ENCODE measurements at places on chromosomes 12 and 14.
A peak's percentile ranks its signal among the peaks of the same experiment; 100 is the strongest.

GRCh38 chr12:48810903-48811431, 7.3 kb upstream of the CACNB3 start:
- DNase-seq = no peak

DNA sequence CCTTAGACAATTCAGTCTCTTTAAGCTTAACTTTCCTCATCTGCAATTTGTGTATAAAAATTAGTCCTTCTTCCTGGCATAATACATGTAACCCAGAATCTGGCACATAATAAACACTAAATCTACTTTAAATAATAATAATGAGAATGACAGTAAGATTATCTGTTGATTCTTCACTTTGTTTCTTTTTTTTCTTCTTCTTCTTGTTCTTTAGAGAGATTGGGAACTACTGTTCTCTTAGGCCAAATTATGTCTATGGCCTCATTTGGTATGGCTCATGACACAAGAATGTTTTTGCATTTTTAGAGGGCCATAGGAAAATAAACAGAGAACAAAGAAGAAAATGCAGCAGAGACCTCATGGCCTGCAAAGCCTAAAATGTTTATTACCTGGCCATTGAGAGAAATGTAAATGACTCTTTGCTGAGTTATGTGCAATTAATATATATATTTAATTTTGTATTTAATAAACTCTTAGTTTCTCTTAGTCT, 275.8 kb downstream of the SLC6A15 start:
- DNase-seq = no peak

DNA sequence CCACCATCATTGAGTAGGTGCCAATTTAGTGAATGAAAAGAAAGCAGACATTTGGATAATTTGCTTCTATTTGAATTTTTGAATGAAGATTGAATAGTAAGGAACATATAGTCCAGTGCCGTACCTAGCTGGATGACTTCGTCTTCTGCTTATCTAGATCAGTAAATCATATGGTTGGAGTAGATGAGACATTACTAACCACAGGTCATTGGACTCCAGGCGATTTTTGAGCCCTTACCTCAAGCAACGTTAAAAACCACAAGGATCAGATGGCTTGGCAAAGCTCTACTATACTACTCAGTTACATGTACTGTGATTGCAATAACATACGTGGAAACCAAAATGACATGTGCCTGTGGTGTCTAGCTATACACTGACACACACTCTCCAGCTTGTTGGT, 1.7 kb upstream of the SPATS2 start:
- no peak for DNase-seq

- no peak for DNase-seq
These were observed 167.1 kb downstream of the TBX5 start for GRCh38 chr12:114238808-114239207.

- no peak for DNase-seq
These were observed 79.2 kb downstream of the CEP83 start for GRCh38 chr12:94380507-94380906.

- no peak for DNase-seq
These were observed 84.5 kb upstream of the EGLN3 start for GRCh38 chr14:34035177-34035933.

DNA sequence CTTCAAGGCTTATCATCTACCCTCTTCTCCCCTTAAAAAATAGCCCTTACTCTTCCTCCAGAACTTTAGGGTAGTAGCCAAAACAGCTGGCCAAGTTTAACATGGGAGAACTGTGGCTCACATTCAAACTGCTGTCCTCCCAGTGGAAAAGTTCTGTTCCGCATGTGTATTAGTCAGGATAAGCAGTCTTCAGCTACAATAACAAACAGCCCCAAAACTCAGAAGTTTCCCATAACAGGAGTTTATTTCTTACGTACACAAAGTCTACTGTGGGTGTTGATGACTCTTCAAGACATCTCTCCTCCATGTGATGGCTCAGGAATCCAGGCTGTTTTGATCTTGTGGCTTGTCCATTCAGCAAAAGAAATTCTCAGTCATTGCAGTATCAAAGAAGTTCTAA, 35.5 kb downstream of the MYO1H start:
- DNase-seq = no peak

DNA sequence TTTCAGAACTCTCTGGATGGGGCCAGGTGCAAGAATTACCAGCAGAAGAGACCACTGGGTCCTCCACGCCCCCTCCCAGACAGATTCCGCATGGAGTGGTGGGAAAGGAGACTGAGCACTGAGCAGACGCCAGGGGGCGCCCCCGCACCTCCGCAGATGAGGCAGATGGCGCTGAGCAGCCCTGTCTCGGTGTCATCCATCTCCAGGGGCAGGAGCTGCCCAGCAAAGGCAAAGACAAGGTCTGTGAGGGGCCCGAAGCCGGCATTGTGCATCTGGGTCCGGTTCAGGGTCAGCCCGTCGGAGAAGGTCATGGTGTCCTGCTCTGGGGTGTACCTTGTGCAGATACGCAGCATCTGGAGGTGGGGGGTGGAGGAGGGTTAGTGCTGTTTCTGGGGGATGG, 6.3 kb upstream of the ITGB7 start:
- peak; percentile 98 for DNase-seq

- DNase-seq = no peak
These were observed 195.4 kb upstream of the ARHGAP5 start for GRCh38 chr14:31881531-31882310.

- no peak for DNase-seq
These were observed 55.5 kb downstream of the ANO2 start for GRCh38 chr12:5889381-5890047.

DNA sequence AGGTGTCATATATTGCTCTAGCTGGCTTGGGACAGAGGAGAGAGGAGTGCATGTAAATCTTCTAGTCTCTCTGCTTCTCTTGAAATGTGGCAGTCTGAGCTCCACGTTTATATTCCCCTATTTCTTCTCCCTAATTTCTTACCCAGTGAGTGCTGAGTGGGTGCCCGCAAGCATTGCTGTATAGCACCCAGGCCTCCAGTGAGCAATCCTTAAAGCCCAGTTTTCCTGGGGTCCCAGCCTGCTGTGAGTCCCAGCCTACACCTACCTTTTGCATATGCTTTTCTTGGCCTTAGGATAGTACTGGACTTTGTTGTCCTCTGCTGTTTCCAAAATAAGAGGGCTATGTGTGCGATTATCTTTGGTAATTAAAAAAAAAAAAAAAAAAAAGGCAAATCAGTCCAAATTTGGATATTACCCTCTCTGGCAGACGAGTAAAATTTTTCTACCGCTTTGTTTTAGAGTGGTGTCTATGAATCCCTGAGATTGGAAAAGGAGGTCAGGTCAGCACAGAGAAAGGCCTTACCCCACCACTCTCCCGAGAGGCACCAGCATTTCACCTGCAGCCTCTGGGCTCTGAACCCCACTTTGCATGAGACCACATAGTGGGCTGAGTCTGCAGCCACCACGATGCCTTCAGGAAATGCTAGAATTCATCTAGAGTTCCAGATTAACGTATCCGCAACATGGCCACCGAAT, 1.1 kb downstream of the MGST1 start:
- DNase-seq = no peak

- no peak for DNase-seq
These were observed 49.9 kb downstream of the FOXA1 start for GRCh38 chr14:37545174-37545573.

All from D721Med (cell line).